Midbrain (tissue), 1 donor: ENCODE measurements at places on chromosomes 12 and 14.

DNA sequence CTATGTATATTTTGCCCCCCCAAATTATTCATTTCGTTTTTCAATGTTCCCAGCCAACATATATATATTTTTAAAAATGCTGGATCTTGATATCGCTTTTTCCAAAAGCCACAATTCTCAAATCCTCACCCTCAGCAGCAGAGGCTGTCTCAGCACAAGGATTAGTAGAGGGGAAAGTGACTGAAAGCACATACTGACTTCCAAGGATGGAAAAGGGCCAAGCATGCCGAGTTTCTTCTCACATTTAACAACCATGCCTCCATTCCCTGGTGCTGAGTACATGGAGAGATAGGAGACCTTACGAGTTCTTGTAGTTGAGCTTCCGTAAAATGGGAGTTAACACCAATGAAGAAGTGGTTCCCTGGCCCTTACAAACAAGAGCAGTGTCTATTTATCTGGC lies 403.4 kb upstream of the DCN start:
- DNase-seq: no peak

GRCh38 chr14:67987606-67988005 lies 168.0 kb downstream of the RAD51B start:
- no peak for DNase-seq

DNA sequence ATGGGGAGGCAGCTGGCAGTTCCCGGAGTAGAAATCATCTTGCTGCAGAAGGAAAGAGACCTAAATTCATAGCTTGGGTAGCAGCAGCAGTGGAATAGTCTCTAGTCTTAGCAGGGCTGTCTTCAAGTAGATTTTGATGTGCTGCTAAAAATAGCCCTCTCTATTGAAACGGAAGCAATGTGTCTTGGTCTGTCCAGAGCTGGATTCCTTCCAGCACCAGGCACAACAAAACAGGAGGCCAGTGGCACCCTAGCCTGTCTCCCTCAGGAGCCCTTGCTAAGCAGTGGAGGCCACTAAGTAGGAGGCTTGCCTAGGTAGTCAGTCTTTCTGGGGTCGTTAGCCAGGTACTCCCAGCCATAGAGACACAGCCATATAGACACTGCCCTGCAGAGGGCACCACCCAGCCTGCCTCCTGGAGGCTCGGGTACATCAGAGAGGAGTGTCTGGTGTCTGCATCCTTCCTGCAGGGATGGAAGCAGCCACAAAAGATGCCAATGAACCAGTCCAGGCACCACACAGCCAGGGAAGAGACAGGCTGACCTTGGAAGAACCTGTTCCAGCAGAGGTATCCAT lies 97.5 kb downstream of the CRACR2A start:
- no peak for DNase-seq

GRCh38 chr12:117370588-117370987 lies 9.2 kb upstream of the NOS1 start:
- no peak for DNase-seq

GRCh38 chr14:70237710-70238109 lies 49.0 kb upstream of the SLC8A3 start:
- no peak for DNase-seq

- no peak for DNase-seq
Measured at GRCh38 chr14:60537663-60538062, 28.7 kb downstream of the SIX6 start.

- DNase-seq: no peak
Measured at GRCh38 chr14:99134516-99135046, 137.4 kb downstream of the BCL11B start.

DNA sequence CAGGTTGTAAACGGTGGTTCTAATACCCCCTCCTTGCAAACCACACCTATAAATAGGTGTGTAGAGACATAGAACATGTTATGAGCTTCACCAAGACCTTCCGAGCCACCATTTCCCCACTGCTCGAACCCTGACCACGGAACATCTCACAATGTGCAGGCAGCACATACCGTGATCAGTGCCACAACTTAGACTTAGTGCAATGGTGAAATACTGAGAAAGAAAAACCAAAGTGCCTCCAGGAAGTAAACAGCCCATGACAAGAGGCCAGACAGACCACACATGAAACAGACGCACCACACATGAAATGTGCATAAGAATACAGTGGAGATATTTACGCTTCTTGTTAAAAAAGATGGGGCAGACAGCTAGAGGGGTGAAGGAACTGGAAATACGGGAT lies 166.9 kb upstream of the CCND2 start:
- DNase-seq: no peak

DNA sequence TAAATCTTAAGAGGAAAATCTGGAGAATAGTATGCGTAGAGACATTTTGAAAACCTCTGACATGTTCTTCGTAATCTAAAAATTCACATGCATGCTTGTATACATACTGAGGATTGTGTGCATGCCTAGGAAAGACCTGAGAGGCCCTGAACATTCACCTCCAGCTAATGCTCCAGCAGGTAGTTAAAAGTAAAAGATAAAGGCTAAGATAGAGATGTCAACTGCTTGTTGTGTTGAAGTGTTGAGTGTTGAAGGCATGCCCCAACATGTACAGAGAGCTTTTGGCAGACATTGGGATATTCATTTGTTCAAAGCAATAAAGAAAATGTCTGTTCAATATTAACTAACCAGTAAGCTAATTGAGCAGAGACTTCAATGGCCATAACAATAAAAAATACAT lies 118.6 kb upstream of the SYT1 start:
- no peak for DNase-seq

DNA sequence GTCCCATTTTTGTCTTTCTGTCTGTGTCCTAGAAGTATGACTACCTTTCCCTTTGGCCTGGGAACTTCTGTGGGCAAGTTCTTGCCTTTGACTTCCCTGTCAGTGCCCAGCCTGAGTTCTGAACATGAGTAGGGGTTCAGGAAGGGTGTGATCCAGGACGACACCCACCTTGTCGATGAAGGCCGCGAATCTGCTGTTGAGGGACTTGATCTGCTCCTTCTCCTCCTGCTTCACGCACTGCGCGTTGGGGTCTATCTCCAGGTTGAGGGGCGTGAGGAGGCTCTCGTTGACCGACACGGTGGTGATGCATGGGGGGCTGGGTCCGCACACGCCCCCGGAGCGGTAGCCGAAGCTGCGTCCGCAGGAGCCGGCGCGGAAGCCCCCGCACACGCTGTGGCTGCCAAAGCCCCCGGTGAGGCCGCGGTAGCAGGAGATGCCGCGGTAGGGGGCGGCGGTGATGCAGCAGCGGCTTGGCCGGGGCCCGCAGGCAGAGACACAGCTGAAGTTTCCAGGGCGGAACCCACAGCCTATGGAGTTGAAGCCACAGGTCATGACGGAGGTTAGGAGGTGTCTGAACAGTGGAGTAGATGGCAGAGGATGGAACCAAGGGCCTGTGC lies at the start of gene KRT83:
TSS of gene KRT83 (minus strand) at position 615 of the 617 bp plus-strand sequence. CDS start at position 552, 63 bp downstream.
- no peak for DNase-seq

DNA sequence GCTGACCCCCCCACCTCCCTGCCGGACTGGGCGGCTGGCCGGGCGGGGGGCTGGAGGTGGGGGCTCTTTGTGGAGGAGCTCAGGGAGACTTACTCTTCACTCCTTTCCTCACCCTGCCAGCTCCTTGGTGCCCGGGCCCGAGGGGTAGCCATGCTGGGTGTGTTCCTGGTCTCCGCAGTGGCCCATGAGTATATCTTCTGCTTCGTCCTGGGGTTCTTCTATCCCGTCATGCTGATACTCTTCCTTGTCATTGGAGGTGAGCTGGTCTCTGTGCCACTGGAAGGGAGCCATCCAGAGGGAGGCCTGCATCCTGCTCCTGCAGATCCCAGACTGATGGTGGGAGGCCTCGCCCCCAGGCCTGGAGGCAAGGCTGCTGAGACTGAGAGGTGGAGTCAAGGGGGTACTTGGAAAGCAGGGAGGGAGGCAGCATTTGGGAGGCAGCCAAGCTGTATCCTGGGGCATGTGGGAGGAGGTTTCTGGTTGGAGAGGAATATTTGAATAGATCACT lies 19.7 kb downstream of the SOAT2 start:
- no peak for DNase-seq

DNA sequence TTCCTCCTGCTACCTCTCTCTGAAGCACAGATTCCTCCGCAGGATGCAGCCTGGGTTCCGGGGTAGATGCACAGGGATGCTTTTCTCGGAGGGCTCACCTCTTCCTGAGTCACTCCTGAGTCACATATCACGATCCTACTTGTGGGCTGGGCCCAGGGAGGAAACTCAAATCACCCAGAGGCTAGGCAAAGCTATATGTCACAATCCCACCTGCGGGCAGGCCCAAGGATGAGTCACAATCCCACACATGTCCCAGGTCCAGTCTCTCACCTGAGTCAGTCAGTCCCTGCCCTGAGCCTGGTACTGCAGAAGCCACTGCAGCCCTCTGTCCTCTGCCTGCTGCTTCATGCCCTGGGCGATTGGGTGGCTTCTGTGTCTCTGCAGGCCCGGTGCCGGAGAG lies 149.0 kb upstream of the GSC start:
- DNase-seq: no peak

DNA sequence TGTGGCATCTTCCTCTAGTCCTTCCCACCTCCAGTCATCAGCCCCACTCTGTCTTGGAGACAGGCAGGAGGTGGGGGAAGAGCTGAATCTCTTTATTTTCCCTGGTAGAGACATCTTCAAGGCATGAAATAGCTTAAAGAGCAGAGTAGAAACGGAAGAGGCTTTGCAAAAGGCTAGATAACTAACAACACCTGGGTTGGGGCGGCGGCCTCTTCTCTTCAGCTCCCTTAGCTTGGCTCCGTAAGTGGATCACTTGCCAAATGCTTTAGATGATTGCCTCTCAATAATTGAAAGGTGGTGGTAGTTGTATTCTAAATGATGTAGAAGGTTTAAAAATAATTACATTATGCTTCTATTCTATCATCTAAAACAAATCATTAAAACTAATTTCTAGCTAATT lies 36.1 kb downstream of the SSPN start:
- no peak for DNase-seq

GRCh38 chr12:111451649-111452129 lies 46.0 kb downstream of the SH2B3 start:
- DNase-seq: peak; percentile 65

GRCh38 chr12:52769354-52769753 lies 7.8 kb downstream of the KRT76 start:
- no peak for DNase-seq

- no peak for DNase-seq
Measured at GRCh38 chr14:65100922-65101541, 1.3 kb downstream of the MAX start.

- no peak for DNase-seq
Measured at GRCh38 chr12:87813476-87814234, 215.5 kb downstream of the C12orf50 start.

GRCh38 chr14:34450542-34450915 lies 11.5 kb downstream of the SPTSSA start:
- DNase-seq: no peak

DNA sequence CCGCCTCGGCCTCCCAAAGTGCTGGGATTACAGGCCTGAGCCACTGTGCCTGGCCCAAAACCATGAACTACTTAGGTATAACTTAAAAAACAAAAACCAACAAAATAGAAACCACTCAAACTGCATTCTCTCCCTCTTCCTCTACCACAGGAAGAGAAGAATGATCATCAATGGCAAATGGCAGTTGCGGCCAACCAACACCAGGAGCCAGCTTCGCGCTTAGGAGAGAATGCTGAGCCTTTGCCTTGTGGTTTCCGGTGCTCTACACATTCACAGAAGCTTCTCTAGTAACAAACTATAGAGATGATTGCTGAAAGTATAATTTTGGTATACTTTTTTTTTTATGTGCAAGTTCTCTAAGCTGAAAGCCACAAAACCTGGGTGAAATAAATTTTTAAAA lies 17.1 kb downstream of the CATSPERB start:
- no peak for DNase-seq

DNA sequence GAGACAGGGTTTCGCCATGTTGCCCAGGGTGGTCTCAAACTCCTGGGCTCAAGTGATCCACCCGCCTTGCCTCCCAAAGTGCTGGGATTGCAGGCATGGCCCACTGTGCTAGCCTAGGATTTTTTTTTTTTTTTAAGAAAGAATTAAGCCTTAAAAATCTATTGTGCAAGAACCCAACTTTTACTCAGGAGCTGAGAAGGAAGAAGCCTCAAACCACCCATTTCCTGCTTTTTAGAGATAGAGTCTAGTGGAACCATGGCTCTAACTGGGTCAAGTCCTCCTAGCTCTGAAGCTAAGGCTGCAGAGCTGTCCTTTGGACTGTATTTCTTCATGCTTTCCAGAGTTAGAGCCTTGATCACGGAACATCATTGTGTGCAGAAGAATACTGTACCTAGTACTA lies 1.3 kb upstream of the TSFM start:
- no peak for DNase-seq

- no peak for DNase-seq
Measured at GRCh38 chr12:45214749-45215418, 1.0 kb upstream of the ANO6 start.

GRCh38 chr12:132597333-132598316 lies 12.8 kb downstream of the LRCOL1 start:
- no peak for DNase-seq

DNA sequence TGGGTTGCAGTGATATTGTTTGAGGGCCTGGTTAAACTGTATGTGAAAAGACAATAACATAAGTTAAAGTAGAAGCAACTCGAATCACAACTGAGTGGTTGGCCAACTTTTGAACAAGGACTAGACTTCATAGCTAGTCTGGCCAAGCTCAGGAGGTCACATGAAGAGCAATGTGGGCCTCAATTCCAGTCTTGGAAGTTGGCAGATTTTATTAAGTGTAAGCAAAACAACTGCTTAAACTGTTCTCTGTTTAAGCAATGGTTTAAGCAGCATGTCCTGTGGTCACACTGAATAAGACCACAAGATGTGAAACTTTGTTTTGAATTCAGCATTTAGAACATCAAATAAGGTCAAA lies 100.4 kb downstream of the TMTC3 start:
- no peak for DNase-seq

GRCh38 chr12:27869567-27869966 lies 89.5 kb upstream of the MANSC4 start:
- DNase-seq: no peak

DNA sequence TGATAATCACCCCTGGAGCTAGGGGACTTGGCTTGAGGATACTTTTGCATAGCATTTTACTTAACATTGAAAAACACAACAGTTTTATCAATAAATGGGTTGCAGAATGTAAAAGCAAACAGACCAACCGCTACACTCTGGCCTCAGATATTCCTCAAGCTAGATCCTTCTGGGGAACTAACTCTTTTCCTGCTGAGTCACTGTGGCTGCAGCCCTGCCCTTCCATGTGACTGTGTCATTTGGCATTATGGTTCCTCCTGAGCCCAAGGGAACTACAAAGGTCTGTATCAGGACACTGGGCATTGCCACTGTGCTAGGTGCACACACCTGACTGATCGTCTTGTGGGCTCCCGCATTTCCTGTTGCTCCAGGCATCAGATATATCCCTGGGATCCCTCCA lies 56.6 kb downstream of the TTC9 start:
- no peak for DNase-seq

DNA sequence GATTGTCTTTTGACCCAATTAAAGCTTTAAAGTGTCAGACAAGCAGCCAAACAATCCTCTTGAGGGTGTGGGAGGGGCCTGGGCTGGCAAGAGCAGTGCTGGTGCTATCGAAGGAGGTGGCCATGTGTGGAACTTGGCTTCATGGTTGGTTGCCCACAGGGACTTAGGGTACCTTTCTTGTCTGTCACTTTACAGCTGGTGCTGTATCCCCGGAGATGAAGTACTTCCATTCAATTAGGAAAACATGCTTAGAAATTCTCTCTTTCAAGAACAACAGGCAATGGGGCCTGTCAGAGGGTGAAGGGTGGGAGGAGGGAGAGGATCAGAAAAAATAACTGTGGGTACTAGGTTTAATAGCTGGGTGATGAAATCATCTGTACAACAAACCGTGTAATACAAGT lies 86.5 kb downstream of the DAAM1 start:
- DNase-seq: no peak
